Activated naive CD8-positive, alpha-beta T cell treated with anti-CD3 and anti-CD28 coated beads, Interleukin-2, amount 50 U/mL, for 24 hours (primary cell): ENCODE measurements at places on chromosomes 3 and 15.

DNA sequence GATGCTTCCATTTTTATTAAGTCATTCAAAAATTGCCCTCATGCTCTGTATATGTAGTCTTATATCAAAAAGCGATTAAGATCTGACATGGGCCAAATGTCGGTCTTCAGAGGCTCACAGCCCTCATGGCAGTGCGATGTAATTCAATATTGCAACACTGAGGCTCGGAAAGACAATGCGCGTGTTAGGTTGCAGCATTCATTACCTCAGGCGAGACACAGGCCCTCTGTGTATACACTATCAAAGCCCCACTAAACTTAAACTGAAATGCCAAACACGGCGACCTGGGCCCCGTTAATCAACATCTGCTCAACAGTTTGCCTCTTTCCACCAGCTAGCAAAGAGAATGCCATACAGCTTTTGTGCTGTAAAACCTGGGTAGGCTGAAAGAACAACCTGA is 413.4 kb downstream of the ERC2 start:
- no peak for DNase-seq

DNA sequence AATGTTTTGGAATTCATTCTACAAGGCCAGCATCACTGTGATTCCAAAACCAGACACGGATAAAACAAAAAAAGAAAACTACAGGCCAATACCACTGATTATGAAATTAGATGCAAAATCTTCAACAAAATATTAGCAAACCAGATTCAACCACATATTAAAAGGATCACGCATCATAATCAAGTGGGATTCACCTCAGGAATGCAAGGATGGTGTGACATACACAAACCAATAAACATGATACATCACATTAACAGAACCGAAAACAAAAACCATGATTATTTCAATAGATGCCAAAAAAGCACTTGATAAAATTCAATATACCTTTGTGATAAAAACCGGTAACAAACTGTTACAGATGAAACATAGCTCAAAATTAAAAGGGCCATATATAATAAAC is 48.9 kb downstream of the DLG1 start:
- DNase-seq, result no peak

GRCh38 chr3:67437789-67438188 is 216.6 kb downstream of the SUCLG2 start:
- no peak for DNase-seq

DNA sequence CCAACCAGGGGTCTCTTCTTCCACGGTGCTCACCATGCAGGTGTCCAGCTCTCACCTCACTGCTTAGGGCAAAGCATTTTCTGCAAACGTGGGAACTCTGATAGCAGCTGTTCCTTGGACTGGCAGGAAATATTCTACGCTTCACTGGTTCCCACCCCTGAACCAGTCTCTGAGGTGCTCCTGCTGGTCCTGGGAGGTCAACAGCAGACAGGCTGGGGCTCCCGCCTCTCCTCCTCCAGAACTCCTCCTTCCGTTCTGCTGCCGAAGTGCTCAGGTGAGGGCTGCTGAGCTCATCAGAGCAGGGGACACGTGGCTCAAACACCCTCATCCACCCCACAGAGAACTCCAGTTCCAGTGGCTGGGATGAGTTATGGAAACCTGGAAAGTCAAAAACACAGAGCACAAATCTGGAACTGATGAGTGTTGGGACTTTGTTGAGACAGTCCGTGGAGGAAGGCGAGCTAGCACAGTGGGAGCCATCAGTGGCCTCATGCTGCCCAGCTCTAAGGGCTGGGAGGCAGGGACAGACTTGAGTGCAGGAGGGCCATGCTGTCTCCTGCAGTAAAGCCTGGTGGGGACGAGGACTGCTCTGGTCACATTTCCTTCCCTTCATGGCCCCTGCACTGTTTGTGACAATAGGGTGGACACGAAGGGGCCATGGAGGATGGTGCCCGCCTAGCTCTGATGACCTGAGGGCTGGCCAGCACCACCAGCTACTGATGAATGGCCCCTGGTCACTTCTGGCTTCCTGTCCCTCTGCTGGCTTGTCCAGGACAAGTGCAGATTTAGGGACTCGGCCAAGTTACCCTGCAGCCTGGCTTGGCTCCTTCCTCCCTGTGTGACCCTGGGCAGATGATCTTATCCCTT is 137.8 kb downstream of the KLF13 start:
- no peak for DNase-seq

DNA sequence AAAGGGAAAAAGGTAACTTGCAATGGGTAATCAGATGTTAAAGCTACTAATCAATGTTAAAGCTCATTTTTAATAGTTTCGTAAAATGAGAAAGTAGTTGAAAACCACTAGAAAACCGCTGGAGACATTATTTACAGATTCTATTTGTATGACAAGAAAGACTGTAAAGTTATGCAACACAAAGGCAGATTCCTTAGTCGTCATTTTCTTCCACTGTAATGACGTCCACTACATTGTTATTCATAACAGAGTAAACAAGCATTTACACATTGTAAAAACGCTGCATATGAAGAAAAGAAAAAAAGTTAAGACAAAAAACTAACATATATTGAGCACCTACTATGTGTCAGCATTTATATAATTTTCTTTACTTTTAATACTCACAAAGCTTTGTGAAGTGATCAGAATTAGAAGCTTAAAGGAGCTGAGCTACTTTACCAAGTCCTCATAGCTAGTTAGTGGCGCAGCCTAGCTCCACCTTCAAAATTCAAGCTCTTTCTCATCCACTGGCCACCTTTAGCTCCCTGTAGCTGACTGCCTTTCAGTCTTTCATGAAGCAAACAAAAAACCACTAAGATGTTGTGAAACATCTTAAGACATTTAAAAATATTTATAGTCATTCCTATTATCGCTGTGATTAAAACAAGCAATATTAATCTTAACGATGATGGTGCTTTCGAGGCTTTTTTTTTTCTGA is 100.1 kb upstream of the CDIN1 start:
- no peak for DNase-seq

GRCh38 chr3:122406198-122406597 is 9.7 kb downstream of the WDR5B start:
- DNase-seq, result peak; percentile 13

DNA sequence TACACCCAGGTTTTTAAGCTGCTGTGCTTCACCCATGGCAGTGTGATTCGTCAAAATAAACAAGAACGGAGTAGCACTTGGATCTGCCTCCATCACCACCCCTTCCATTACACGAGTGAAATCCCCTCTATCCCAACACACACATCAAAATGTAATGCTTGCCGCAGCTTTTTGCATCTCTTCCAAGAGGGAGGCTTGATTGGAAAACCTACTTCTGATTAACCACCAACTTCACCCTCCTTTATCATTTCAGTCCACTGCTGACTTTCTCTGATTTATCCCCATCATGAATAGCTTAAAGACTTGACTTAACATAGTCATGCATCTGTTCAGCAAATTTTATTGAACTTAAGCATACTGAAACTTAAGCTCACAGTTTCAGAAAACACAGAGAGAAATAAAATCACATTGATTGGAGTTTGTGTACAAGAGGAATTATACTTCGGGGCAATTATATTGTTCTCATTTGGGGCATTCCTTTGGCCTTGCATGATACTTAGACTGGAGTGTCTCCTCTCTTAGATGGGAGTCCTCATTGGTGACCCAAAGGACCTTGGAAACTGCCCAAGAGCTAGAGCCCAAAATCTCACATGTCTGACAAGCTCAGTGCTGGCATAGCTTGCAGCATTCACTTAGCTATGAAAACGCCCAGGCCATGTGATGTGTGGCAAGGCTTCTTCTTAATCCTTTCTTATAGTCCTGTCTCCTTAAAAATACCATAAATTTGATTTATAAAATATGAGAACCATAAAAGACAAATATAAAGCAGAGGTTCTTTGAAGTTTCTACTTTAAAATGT is 124.3 kb upstream of the UMPS start:
- no peak for DNase-seq

GRCh38 chr3:10968401-10968800 is 24.1 kb upstream of the SLC6A1 start:
- DNase-seq, result no peak

DNA sequence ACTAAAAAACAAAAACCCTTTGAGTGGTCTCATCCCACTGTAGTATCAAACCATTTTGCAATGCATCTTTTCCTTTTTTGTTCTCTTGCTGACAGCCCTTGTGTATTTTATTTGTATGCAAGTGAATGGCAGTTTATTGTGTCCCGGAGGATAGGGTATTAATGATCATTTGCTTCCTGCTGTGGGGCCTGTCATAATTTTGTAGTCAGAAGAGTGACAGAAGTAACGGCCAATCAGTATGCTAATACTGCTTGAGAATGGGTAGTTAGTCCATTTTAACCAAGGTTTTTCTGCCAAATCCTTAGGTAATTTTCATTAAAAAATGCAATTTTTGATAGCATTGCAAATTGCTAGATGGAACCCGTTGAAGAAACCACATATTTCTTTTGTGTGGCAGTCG is 75.5 kb upstream of the PLSCR5 start:
- DNase-seq, result no peak

DNA sequence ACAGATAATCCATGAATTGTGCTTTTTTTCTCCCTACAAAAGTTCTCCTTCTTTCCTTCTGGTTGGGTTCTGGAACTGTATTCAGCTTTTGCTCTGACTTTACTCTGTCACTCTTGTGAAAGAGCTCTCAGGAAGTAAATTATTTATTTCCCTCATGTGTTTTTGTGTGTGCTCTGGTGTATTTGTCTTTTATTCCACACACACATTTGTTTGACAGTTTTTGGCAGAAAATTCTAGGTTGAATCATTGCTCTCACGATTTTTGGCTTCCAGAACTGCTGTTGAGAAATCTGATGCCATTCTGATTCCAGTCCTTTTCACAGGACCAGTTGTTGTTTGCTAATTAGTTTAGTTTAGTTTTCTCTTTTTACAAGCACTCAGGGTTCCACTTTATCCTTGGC is 172.8 kb downstream of the PLCH1 start:
- DNase-seq, result no peak

- no peak for DNase-seq
These were observed 26.8 kb upstream of the TKT start for GRCh38 chr3:53282581-53282980.

DNA sequence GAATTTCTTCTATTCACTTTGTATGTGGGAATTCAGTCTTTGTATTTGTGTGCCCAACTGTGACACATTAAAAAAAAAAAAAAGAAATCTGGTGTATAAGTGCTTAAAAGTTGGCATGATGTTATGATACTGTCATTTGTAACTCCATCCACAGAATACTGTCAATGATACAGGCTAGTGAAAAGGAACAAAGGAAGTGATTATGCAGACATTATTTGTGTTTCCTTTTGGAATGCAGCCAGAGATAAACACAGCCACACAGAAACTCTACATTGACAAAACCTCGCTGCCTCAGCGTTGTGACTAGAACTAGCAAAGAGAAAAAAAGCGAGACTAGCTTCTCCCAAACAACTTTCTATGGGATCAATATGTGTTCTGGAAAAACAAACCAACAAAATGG is 519.2 kb upstream of the AGTR1 start:
- DNase-seq, result no peak

DNA sequence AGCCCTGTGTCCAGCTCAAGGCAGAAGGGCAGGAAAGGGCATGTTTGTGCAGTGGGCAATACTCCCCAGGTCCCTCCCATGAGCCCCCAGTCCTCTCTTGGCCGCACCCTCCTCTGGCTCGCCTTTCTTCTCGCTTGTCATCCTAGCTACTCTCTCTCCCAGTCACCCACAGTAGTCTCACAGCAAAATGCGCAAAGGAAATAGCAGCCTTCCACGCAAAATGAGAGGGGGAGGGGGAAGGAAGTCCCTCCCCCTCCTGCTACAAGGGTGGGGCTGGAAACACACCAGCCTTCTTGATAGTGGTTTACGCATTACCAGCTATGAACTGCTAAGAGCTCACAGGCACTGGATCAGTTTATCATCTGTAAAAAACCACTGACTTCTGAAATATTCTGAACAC is 83.8 kb downstream of the GADL1 start:
- no peak for DNase-seq

GRCh38 chr3:186483611-186484340 is 60.4 kb downstream of the CRYGS start:
- no peak for DNase-seq

GRCh38 chr3:75906555-75907112 is 121.3 kb upstream of the ZNF717 start:
- no peak for DNase-seq

GRCh38 chr3:158725348-158726011 is 6.8 kb downstream of the RARRES1 start:
- DNase-seq, result no peak

DNA sequence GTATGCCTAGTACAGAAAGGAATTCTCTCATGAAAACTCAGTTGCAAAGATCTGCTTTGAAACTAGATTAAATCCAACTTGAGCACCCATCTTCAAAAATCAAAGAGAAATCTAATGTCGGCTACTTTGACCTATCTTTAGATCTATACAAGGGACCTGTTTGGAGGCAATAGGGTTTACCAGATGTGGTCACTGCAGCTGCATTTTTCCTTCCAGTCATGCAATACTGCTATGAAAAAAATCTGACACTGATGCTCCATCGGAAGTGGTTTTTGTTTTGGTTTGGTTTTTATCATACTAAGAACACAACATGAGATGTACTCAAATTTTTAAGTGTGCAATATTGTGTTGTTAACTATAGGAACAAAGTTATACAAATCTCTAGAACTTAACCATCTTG is 169.5 kb downstream of the BCHE start:
- DNase-seq, result no peak

GRCh38 chr15:34470892-34471291 is 33.3 kb upstream of the GOLGA8A start:
- DNase-seq, result no peak

- DNase-seq, result peak; percentile 45
These were observed 87.9 kb downstream of the CHST2 start for GRCh38 chr3:143207338-143207961.

- DNase-seq, result no peak
These were observed 110.8 kb downstream of the MFSD1 start for GRCh38 chr3:158912621-158913020.

- no peak for DNase-seq
These were observed 61.8 kb upstream of the UTS2B start for GRCh38 chr3:191391861-191392808.

DNA sequence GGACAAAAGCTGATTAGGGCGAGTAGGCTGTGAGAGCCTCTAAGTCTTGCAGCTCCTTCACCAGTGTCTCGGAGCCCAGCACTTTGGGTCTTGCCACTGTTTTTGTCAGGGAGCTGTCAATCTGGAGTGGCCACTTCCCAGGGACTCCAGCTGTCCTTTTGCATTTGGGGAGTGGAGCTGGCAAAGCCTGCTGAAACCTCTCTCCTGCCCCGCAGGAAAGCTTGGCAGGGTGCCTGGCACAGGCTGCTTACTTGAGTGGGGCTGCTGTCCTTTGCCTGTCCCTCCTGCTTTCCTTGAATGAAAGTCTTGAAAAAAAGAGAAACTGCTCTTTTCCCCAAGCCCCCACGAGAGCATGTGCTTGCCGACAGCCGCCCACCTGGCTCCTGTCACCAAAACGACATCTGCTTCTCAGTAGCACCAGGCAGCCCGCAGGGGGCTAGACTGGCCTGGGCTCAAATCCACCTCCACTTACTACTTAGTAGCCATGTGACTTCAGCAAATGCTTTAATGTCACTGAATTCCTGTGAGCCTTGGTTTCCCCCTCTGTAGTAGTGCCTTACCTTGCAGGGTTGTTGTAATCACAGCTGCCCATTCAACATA is 13.7 kb downstream of the USP13 start:
- DNase-seq, result no peak
